ENCODE measurements at places on chromosomes 6 and 20.
A peak's percentile ranks its signal among the peaks of the same experiment; 100 is the strongest.

DNA sequence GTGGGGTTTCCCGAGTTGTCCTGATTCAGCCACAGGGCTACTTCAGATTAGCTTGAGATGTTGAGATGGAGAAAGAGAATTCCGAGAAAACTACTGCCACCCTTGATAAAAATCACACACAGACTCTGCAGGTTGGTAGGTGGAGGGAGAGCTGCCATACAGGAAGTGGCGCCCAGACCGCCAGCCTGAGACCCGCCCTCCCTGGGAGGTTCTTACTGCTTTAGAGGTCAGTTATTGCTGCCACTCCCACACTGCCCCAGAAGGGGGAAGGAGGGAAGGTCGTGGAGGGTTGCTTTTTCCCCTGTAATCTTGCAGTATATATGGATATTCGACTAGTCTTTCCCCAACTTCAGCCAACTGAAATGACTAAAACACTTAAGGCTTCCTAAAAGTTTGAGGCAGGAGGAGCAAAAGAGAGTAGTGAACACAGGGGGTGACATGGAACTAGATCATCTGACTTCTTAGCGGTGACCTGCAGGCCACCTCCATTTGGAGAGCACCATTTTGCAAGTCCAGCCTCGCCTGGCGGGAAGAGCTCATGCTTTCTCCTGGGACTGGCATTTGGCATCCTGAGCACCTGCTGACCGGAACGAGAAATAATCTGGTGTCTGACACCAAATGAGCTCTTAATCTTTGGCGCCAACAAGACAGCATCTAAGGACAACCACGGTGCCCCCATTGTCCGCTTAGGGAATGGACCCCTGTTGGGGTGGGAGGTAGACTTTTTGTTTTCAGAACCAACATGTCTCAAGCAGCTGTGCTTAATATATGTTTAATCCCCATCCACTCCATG is 35.7 kb upstream of the SLC22A1 start:
- no peak for DNase-seq

DNA sequence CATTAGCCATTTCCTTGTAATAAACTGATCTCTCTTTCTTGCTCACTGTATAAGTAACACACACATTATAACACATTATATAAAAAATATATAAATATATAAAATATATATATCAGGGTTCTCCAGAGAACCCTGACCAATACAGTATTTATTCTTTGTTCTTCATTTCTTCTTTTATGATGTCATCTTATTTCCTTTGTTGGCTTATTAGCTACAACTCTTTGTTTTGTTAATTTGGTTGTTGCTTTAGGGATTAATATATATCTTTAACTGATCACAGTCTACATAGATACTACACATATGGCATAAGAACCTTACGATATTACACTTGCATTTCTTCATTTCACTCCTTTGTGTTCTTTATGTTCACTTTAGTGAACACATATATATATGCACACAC is 14.7 kb upstream of the OPN5 start:
- no peak for DNase-seq

- no peak for DNase-seq
Measured at GRCh38 chr6:63537959-63538300, 34.4 kb upstream of the LOC128125822 start.

- no peak for DNase-seq
Measured at GRCh38 chr20:43028470-43028869, 161.2 kb downstream of the PTPRT start.

DNA sequence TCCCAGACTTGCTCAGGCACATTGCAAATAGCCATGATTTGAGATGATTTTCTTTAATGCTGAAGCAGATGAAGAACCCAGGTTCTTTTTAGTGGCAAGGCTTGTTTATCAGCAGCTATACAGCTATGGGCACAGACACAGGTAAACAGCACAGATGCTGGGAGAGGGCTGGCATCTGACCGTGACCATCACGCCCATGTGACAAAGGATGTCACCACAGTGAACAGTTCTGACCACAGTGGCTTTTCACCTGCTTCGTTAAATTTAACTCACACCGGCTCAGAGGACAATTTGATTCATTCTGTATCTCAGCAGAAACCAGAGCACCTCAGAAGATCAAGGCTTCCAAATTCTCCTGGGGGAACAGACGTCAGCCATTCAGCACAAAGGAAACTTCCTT is 142.6 kb downstream of the CDH26 start:
- no peak for DNase-seq

- DNase-seq, result no peak
Measured at GRCh38 chr6:56794421-56794820, 151.7 kb upstream of the DST start.

GRCh38 chr6:70394518-70395300 is 18.6 kb upstream of the FAM135A start:
- DNase-seq, result no peak

- no peak for DNase-seq
Measured at GRCh38 chr20:57782631-57783041, 72.8 kb upstream of the PMEPA1 start.

GRCh38 chr6:149065658-149066556 is 251.6 kb upstream of the TAB2 start:
- no peak for DNase-seq

- no peak for DNase-seq
Measured at GRCh38 chr6:8387942-8388437, 47.4 kb downstream of the SLC35B3 start.

GRCh38 chr20:38874460-38875174 is 51.6 kb upstream of the FAM83D start:
- no peak for DNase-seq

- DNase-seq, result peak; percentile 60
Measured at GRCh38 chr6:13012977-13013680, 296.6 kb downstream of the PHACTR1 start.
